Central memory CD4-positive, alpha-beta T cell (primary cell): ENCODE measurements at places on chromosomes 16 and 17.

DNA sequence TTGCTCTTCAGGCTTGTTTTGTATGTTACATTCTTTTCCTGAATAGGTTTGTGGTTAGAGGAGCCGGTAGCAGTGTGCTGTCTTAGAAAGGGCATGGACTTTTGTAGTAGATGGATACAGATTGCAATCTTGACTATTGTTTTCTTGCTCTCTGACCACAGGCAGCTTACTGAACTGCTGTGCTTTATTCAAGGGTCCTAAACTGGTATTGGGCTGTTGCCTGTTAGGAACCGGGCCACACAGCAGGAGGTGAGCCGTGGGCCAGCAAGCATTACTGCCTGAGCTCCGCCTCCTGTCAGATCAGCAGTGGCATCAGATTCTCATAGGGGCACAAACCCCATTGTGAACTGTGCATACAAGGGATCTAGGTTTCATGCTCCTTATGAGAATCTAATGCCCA, 373.9 kb downstream of the CPPED1 start:
- DNase-seq = no peak

DNA sequence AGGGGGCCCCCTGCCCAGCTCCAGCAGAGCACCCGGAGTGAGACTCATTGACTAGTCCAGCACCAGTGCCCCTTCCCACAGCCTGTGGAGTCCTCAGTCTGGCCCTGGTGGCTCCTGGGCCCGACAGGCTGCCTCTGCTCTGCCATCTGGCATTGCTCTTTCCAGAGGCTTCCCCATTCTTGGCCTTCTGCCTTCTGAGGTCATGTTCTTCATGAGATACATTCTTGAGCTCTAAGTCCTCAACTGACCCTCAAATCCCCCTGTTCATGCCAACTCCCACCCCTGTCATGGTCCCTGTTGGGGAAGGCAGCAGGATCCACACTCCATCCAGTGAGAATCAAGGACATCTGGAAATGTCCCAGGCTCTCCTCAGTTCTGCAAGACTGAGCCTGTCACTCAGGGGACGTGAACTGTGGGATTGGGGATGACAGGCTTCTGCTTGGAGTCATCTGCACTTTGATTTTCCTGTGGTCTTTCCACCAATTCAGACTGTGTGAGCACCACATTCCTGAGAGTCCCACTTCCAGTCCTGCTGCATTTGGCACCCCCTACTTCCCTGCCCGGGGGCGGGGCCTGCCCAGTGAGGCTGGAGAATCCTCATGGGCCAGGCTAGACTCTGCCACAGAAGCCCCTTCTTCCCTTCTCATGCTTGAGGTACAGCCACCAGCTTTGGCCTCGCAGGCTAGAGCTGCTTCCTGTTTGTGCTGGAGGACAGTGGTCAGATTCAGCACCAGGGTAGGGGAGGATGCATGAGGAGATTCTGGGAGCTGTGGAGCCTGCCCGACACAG, 2.7 kb downstream of the TRPV2 start:
- DNase-seq = no peak

- no peak for DNase-seq
These were observed 24.6 kb upstream of the SHISA9 start for GRCh38 chr16:12876778-12877177.

- DNase-seq = no peak
These were observed 31.3 kb downstream of the DCUN1D3 start for GRCh38 chr16:20868890-20869289.

- DNase-seq = peak; percentile 85
These were observed 264.2 kb downstream of the SEC14L1 start for GRCh38 chr17:77404812-77405581.

- no peak for DNase-seq
These were observed 3.1 kb downstream of the GAA start for GRCh38 chr17:80104321-80104955.

DNA sequence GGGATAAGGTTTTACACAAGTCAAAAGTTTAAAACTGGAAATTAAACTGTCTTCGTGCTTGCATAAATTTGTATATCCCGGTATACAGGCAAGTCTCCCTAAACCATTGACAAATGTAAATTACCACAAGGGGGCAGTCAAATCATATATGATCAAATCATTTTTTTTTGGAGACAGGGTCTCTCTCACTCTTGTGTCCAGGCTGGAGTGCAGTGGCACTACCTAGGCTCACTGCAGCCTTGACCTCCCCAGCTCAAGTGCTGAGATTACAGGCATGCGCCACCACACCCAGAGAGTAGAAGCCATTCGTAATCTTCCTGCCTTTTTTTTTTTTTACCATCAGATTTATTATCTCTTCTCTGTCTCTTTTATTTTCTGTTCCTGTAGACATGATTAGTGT, 18.5 kb downstream of the TOP2A start:
- peak; percentile 45 for DNase-seq

GRCh38 chr17:57256708-57257112, 387 bp downstream of the MSI2 start:
- peak; percentile 32 for DNase-seq

GRCh38 chr17:77098884-77099545, 41.8 kb upstream of the SEC14L1 start:
- peak; percentile 58 for DNase-seq

DNA sequence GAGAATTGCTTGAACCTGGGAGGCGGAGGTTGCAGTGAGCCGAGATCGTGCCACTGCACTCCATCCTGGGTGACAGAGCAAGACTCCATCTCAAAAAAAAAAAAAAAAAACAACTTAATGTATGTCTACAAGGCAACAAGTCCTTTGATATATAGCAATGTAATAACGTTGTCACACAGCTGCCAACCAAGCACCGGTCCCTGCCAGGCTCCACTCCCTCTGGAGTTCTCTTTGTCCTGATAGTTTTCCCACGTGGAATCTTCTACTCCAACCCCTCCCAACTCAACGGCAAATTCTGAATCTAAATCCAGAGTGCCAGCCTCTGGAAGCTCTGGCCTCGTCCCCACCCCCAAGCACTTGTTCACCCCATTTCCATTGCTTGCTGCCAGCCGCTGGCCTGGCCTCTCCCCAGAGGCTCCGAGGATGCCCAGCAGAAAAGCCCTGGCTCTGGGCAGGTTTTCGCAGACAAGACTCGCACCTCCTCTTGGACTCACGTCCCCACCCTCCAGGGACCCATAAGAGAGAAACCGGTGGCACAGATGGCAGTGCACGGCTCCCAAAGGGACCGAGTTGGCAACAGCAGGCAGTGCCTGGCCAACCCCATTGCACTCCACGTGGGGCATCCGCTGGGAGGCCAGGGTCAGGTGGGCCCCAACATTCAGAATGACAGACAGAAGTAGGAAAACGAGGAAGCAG, 15.9 kb upstream of the CBX2 start:
- no peak for DNase-seq

DNA sequence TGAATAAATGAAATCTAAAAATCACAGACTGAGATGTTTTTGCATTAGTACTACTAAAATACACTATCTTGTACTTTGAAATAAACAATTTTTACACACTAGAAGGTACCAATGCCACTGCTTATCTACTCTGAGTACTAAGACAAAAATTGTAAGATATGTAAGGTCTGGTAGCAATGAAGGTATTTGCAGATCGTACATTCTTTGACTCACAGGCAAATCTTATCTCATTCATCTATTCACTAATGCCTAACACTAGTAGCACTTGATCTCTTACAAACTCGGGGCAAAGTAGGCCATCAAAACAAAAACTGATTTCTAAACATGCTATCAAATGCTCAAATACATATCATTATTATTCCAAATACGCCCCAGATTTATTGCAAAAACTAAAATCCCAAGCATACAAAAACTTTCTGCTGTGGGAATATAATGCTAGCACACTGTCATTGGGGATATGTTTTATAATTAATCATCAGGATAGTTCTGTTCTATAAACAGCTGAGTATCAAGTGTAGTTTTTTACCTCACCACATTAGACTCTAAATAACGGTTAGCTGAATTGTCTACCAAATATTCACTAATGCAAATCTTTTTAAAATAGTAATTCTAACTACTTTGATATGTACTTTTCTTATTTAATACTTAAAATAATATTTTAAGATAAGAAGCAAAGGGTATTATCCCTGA, 68.0 kb downstream of the MED13 start:
- DNase-seq = no peak

- no peak for DNase-seq
These were observed 353.1 kb downstream of the FOXL1 start for GRCh38 chr16:86931410-86931941.

DNA sequence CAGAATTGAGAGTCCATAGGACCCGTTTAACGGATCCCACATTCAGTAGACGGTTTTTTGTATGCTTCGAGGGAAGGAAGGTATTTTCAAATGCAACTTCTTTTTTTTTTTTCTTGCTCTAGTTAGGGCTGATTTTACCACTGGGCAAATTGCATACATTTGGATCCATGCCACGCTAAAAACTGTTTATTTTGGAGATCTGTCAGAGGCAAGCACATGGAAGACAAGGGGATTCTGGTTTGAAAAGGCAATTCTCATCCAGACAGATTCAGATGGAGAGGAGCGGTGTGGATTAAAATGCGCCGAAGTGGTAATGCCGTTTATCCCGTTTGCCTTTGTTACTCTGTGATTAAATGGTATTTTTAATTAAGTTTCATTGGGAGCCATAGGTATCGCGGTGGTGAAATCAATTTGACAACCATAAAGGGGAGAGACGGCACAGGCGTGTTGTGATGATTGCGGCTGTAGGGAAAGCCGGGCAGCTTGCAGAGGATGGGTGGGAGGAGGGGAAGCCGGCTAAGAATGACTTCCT, 170.4 kb downstream of the IRX3 start:
- DNase-seq = no peak

DNA sequence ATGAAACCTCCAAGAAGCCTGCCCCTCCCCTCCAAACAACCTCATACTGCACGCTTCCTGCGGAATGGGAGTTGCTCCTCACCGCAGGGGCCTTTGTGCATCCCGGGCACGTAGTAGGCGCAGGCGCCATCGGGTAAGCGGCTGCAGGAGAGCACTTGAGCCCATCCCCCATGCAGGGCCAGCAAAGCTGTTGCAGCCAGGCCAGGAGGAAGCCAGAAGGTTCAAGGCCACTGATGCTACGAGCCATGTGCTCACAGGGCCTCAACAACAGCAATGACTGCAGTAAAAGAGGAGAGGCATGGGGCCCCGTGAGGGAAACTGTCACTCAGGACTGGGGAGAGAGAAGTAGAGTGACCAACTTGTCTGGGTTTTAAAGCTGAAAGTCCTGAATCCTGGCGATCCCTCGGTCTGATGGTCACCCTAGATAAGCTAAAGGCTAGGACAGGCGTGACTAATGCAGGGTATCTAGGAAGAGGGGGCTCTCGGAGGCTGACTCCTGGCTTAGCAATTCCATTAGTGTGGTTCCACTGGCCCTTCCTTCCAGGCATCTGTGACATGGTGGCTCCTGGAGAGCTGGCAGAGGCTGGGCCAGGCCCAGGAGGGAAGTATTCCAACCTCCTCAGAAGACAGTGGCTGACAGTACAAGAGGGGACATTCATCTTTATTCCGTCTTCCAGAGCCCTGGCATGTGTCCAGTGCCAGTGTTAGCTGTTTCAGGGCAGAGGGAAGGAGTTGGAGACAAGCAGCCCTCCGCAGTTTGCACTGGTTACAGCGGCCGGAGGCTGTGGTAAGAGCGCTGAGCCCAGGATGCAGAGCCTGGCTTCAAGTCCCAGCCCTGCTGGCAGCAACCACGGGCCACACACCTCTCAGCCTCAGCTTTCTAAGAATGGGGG, 20.8 kb downstream of the GOSR2 start:
- no peak for DNase-seq

GRCh38 chr17:5122586-5123342, 6.9 kb downstream of the USP6 start:
- no peak for DNase-seq

DNA sequence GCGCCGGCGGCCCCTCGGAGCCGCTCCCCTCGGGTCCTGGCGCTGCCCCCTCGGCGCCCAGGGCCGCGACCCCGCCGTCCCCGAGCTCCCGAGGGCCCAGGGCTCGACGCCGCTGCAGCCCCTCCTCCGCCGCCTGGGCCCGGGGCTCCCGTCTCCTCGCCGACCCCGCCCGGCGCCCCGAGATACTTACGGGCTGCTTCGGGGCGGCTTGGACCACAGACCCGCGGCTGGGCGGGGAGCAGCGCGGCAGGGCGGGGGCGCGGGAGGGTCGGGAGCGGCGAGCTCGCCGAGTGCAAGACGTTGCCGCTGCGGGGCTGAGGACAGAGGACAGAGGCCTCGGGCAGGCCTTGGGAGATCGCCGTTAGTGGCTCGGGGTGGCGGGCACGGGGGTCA, 290 bp downstream of the TOB1 start:
- no peak for DNase-seq
